Esophagus squamous epithelium (tissue), 5 donors: ENCODE measurements at places on chromosomes 3 and 15. TPM values are rescaled to one million over a fixed set of nuclear protein-coding genes. Genes with fewer than 3 reads are reported as not detected.

GOLGA6L7 gene
- not detected for total RNA-seq

NDN gene
- 10.5 TPM for total RNA-seq

PTX3 gene
- total RNA-seq: 1.7 TPM

ADGRG7 gene
- not detected for total RNA-seq

GOLGA6L4 gene
- total RNA-seq: 2.9 TPM

CORO2B gene
- total RNA-seq: not detected

SMAD6 gene
- total RNA-seq: 2.5 TPM

PLSCR5 gene
- not detected for total RNA-seq

MYL3 gene
- total RNA-seq: not detected

ARRDC4 gene
- total RNA-seq: 11.1 TPM

SLC22A13 gene
- 0.76 TPM for total RNA-seq

CELSR3 gene
- 0.31 TPM for total RNA-seq

CRABP1 gene
- not detected for total RNA-seq

BBX gene
- 37.4 TPM for total RNA-seq

CCR3 gene
- total RNA-seq: not detected

GASK1A gene
- 1.6 TPM for total RNA-seq

ZBTB47 gene
- 15.3 TPM for total RNA-seq

SEMA3B gene
- total RNA-seq: 2.5 TPM
